ENCODE measurements at places on chromosomes 16 and 17.

DNA sequence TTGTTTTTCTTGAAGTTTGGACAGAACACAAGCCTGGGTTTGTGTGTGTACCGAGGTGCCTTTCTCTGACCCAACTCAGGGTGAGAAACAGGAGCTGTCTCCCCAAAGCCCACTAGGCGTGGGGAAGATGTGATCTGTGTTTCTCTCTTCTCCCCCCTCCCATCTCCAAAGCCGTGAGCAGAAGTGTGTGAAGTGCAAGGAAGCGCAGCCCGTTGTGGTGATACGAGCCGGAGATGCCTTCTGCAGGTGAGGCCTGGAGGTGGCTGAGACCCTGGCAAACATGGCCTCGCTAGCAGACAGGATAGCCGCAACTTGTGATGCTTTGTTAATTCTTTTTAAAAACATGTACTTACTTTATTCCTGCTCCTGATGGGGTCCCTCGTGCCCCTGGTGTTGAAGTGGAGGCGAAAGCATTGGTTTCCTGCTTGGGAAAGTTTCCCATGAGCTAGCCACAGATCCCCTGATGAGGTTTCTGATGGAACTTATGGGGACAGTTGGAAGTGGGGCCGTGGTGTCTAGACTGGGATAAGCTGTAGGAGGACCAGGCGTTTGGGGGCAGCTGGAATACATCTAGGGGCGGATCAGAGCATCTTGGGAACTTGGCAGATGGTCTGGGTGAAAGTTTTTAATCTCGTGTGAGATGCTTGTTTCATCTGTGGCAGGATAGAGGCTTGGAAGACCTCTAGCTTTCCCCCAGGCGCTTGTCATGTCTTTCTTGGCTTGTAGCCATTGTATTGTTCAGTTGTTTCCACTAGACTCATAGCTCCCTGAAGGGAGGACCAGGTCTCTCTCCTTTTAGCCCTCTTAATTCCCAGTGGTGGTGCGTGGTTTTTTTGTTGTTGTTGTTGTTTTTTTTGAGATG, 893 bp downstream of the CTU2 start:
- DNase-seq, result no peak

GRCh38 chr17:63035695-63036094, 69.7 kb downstream of the TANC2 start:
- DNase-seq, result no peak

GRCh38 chr16:87305505-87306391, 11.4 kb downstream of the C16orf95 start:
- DNase-seq, result no peak

DNA sequence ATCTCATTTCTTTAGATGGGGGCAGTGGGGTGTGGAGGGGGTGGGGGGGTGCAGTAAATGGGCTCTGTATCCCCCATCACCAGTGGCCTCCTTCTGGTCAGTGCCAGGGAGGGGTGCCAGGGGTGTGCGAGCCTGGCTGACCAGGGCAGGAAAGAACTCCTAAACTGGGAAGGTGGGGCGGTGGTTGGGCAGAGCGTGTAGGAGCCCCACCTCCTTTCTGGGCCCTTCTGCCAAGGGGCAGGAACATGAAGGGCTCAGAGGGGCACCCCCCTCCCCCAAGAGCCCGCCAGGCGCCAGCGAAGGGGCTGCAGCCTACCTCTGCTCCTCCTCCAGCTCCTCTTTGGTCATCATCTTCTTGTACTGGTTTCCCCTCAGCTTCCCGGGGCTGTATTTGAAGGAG, 26.0 kb downstream of the MXRA7 start:
- no peak for DNase-seq

DNA sequence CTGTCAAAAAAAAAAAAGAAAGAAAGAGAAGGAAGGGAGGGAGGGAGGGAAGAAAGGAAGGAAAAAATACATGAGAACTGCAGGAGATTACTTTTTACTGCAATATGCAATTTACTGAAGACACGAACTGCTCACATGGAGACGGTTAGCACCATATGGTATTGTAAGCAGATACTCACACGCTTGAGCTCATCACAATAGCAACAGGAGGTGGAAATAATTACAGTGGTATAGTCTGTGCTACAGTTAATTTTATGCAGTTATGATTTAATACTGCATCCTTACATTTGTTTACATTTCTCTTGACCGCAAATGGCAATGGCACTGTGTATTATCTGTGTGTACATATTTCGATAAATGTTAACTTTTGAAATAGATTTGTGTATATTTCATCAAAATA, 21.4 kb upstream of the SLC46A1 start:
- no peak for DNase-seq

GRCh38 chr17:83136931-83137330, 57.5 kb downstream of the METRNL start:
- no peak for DNase-seq

DNA sequence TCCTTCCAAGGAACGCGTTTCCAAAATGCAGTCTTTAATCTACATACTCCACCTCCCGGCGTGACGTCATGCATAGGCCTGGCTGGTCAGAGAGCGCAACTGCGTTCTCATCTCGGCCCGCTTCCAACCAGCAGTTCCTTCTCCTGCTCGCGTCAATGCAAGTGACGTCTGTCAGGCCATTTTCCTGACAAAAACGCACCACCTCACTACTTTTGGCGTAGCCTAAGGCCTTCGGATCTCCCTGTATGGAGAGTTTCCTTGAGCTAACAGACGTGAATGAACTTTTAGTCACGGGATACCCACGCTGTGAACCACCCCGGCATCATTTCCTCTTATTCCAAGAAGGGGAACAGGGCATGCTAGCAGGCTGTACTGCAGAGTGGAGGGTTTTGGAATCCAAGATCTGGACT, 25.0 kb downstream of the TEX14 start:
- DNase-seq, result no peak

GRCh38 chr17:32742681-32743538, 134.0 kb downstream of the MYO1D start:
- DNase-seq, result no peak

GRCh38 chr16:819336-820043, 19.0 kb upstream of the GNG13 start:
- DNase-seq, result no peak

DNA sequence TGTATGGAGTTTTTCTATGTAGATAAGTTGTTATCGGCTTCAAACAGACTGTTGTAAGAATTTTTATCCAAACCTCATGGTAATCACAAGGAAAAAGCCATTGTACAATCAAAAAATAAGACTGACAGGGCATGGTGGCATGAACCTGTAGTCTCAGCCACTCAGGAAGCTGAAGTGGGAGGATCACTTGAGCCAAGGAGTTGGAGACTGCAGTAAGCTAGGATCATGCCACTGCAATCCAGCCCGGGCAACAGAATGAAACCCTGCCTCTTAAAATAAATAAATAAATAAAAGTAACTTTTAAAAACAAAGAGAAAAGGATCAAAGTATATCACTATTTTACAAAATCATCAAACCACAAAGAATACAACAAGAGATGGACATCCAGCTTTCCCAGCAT, 14.4 kb downstream of the OR1A1 start:
- no peak for DNase-seq

Data from effector CD4-positive, alpha-beta T cell (primary cell).